Chondrocyte (in vitro differentiated cells): ENCODE measurements at places on chromosomes 12 and 14. TPM values are rescaled to one million over a fixed set of nuclear protein-coding genes. Genes with fewer than 3 reads are reported as not detected.

DNA sequence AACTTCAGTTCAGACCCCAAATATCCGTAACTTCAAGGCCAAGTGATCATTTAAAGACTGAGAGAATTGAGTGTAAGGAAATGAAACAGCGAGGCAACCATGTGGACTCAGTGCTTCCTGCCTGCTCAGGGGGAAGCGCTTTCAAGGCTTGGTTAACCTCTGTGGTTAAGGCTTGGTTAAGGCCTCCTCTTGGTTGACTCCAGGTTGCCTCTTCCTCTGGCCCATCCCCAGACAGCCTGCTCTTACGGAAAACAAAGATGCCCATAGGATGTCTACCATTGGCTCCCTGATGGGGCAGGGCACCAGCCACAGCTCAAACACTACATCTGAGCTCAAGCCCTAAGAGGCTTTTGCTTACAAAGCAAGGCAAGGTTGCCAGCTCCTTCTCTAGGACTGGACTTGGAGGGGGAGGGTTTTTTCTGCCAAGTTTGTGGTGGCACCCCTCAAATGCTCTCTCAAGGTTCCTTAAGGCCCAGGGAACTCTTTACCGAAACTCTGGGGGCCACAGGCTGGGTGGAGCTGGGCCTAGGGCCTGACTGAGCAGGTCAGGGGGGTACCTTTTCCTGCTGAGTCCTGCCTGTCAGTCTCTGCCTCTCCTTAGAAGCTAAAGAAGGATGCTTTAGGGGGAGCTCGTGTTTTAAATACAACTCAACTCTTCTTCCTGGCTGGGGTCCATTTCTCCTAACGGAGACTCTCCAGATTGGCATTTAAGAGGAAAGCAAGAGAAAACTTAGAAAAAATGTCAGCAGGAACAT lies 13.7 kb downstream of the COL2A1 start:
- DNase-seq: no peak

GRCh38 chr12:1575408-1576401 lies 18.7 kb downstream of the FBXL14 start:
- DNase-seq: no peak

- no peak for DNase-seq
Measured at GRCh38 chr12:123478762-123479161, 20.8 kb downstream of the SNRNP35 start.

GRCh38 chr14:68283378-68284123 lies 464.0 kb downstream of the RAD51B start:
- DNase-seq: no peak

DNA sequence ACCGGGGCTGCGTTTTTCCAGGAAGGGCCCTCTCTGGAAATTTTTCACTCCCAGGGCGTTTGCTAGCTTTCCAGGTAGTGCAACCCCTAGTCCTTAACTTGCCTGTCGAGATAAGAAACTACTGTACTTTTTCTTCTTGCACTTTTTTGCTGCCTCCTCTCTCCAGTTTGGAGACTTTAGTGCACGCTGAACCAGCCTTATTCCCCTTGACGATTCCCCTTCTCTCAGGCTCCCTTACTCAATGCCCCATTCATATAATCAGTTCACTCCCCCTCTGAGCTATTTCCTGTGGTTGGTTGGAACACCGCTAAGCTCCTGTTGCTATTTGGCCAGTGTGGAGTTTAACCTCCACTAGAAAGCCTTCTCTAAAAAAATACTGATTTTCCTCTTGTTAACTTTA lies 682 bp downstream of the CREBL2 start:
- no peak for DNase-seq

The KRT6A gene
- total RNA-seq: not detected in 3 replicates

The ALDH1L2 gene
- total RNA-seq: 87.2 to 158 TPM (median 153 TPM) in 3 replicates

The CCND2 gene
- 128 to 158 TPM (median 129 TPM) in 3 replicates for total RNA-seq

The CD4 gene
- total RNA-seq: 0.70 to 1.2 TPM (median 0.72 TPM) in 3 replicates

The COX14 gene
- total RNA-seq: 37.8 to 53.1 TPM (median 44.7 TPM) in 3 replicates
